ENCODE measurements at places on chromosomes 11 and 22.

DNA sequence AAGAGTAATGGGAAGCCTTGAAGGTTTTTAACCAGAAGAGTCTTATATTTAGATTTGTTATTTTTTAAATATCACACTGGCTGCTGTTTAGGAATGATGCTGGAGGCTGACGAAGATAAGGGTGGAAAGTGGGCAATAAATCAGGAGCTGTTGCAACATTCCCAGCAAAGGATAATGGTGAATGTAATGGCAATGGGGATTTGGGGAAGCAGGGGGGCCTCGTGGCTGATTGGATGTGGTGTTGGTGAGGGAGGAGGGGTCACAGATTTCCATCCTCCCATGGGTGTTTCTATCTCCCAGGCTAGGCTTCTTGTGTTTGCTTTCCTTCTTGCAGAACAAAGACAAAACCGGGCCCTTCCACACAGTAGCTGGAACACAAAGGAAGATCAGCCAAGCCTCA is 80.8 kb downstream of the PIWIL4 start:
- DNase-seq = no peak

DNA sequence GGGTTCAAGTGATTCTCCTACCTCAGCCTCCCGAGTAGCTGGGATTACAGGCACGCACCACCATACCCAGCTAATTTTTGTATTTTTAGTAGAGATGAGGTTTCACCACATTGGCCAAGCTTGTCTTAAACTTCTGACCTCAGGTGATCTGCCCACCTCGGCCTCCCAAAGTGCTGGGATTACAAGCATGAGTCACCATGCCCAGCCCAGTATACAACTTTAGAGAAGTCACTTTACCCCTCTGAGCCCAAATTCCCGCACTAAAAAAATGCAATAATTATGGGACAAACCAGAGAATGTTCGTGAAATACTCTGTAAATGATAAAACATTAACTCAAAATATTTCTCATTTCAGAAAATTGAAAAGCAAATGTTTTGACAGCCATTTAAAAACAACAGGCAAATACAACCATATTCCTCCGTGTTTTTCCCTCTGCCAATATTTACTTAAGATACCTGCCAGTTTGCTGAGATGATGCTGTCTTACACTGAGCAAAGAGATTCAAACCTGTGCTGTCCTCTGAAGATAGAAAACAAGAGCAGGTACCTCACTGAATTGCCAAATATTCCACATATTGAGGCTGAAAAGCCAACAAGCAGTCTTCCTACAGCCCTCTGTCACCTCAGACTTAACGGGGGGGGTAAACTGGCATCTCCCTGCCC is 9.6 kb downstream of the PLEKHA7 start:
- DNase-seq = no peak

DNA sequence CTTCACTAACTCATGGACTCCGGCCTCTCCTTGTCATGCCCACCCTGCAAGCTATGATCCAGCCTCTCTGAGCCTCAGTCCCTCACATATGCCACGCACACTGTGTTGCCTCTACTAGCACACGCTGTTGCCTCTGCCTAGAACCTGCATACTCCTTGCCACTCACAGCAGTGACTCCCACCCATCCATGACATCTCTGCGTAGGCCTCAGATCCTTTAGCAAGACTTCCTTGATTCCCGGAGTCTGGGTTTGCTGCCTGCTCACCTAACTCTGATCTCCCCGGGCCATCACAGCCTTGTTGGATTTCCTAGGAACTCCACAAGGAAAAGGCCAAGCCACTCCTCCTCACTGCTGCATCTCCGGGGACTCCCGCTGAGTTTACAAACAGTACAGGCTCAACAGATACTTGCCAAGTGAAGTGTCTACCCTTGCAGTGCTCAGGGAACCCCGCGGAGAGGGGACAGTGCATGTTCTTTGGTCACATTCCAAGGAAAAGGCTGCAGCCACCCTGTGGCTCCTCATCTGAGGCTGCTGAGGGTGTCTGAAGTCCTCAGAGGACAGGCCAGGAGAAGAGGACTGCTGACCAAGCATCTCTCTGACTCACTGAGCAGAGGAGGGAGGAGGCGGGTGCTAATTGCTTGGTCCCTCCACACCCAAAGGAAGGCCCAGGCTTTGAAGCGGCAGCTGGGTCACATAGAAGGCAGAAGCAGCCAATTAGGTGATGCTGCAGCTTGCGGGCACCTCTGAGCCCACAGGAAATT is 42.4 kb upstream of the NAV2 start:
- DNase-seq = no peak

GRCh38 chr11:7520981-7521487 is 7.2 kb downstream of the PPFIBP2 start:
- DNase-seq = no peak

GRCh38 chr11:31620434-31620833 is 110.9 kb downstream of the ELP4 start:
- no peak for DNase-seq

- no peak for DNase-seq
Measured at GRCh38 chr11:129102225-129102624, 89.9 kb downstream of the ARHGAP32 start.

DNA sequence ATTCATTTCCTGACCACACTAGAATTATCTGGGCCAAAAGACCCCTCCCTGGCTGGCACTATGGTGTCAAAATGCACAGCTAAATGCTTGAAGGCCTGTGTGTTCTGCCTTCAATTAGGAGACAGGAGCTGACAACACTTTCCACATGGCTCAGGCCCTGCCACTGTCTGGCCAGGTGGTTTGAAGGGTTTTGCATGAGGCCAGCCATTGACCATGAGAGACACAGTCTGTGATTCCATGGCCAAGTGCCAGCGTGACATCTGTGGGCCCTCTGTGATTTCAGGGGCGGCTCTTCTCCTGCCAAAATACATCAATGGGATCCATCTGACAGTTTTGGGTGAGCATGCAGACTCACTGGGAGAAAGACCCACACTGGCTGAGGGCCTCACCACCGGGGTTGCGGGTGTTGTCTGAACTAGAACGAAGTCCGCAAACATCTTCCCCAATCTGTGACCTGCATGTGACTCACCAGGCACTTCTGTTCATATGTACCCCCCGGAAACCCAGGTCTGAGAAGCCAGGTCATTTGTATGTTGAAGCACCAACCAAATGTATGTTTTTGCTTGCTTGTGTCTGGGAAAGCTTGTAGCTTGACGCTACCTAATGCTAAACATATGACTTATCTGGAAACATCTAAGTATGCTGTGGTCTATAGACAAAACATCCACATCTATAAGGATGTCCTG is 20.7 kb upstream of the NAV2 start:
- no peak for DNase-seq

GRCh38 chr11:13672576-13673210 is 4.2 kb downstream of the FAR1 start:
- no peak for DNase-seq

DNA sequence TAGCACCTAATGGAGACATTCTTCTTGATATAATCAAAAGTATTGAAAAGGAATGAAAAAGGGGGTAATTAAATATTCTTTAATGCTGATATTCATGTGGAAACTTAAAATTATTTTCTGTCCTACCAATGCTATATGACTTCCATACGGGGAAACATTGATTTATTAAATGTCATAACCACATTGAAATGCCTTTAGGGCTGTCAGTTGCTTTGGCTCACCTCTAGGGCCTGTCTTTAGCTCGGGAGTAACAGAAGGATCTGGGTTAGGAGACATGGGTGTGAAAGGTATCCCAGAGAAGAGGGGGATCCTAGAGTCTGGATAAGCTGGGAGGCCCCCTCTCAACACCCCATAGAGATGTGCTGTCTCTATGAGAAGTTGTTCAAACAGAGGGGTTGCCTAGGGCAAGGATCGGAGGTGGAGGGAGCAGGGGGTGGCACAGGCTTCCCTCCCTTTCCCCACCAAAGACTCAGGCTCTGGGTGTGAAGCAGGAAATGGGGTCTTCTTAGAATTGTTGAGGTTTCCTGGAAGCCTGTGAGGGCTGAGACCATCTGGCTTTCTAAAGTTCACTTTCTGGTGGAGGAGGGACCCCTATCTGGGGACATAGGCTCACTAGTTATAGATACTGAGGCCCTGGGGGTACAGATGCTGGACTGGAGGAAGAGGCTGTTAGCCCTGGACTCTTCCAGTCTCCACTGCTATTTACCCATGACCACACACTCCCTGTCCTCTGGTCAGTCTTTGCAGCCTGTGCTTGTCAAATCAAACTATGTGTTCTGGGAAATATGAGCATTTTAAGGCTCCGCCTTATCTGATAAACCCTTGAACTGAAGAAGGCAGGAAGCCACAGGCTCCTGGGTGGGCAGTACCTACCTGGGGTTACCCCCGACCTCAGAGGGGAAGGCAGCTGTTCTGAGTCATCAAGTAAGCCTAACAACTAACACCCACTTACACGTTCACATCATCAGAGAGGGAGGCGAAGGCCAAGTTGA is 55.8 kb upstream of the RRAS2 start:
- DNase-seq = peak; percentile 68

DNA sequence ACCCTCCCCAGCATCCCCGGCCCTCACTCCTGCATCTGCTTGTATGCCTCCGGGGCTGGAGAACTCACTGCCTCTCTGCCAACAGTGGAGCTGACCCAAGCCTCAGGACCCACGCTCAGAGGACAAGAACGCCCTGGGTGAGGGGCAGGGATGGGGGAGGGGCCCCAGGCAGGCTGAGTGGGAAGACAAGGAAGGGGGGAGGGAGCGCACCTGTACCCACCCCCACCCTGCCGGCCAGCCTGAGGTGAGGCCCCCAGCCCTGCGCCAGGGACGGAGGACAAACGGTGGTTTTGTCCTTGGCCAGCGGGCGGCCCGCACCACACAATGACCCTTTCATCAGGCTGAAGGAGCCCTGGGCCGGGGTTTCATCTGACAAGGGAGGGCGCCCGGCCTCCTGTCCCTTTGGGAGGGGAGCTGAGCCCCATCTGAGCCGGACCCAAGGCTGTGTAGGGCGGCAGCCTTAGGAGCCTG is 10.0 kb downstream of the WNT7B start:
- DNase-seq = no peak

GRCh38 chr11:50423208-50423607 is 390.5 kb downstream of the OR4C45 start:
- DNase-seq = no peak

GRCh38 chr11:76682684-76683083 is 12.1 kb upstream of the LRRC32 start:
- no peak for DNase-seq

GRCh38 chr11:63042596-63042995 is 27.0 kb upstream of the SLC22A8 start:
- no peak for DNase-seq

GRCh38 chr11:119816660-119817059 is 87.7 kb upstream of the NECTIN1 start:
- DNase-seq = no peak

DNA sequence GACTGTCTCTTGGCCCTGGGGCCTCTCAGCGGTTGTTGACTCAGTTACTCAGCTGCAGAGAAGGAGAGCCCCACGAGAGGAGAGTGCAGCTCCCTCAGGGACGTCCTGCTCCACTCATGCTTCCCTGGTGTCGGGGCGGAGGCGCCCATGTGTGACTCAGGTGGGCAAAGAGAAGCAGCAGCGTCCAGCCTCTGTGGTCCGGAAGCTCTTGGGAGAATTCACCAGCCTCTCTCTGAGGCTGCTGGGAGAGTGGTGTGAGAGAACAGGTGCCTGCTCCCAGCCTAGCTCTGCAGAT is 25.7 kb downstream of the GLB1L2 start:
- DNase-seq = no peak

DNA sequence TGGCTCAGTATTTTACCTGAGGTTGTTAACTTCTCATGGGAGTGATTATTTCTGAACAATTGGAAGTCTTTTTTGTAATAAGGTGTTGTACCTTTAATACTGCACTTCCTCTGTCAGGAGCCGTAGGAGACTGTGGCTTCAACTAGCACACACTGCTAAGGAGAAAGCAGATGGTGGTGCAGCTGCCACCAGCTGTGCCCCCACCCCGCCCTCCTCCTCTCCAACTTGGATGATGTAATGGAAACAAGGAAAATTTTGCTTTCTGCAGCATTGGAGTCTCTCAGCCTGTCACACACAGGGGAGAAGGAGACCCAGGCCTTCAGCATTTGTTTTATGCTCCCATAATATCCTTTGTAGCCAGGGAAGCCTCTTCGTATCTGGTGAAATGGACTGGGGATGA is 91.2 kb downstream of the TEAD1 start:
- no peak for DNase-seq

DNA sequence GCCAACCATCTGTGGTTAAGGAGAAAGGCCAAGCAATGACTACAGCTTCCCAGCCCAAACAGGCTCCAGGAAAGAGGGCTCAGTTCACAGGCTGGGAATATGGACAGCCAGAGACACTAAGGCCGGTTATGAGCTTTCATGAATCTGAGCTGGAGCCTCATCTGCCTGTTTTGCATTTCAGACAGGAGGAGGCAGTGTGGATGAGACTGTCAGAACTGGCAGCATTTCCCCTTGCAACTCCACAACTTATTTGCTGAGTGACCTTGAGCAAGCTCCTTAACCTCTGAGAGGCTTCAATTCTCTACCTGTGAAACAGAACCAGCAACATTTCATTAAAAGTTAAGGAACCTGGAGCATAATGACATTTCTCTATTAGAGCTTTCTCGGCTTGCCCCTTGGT is 264.0 kb downstream of the ETS1 start:
- peak; percentile 56 for DNase-seq

DNA sequence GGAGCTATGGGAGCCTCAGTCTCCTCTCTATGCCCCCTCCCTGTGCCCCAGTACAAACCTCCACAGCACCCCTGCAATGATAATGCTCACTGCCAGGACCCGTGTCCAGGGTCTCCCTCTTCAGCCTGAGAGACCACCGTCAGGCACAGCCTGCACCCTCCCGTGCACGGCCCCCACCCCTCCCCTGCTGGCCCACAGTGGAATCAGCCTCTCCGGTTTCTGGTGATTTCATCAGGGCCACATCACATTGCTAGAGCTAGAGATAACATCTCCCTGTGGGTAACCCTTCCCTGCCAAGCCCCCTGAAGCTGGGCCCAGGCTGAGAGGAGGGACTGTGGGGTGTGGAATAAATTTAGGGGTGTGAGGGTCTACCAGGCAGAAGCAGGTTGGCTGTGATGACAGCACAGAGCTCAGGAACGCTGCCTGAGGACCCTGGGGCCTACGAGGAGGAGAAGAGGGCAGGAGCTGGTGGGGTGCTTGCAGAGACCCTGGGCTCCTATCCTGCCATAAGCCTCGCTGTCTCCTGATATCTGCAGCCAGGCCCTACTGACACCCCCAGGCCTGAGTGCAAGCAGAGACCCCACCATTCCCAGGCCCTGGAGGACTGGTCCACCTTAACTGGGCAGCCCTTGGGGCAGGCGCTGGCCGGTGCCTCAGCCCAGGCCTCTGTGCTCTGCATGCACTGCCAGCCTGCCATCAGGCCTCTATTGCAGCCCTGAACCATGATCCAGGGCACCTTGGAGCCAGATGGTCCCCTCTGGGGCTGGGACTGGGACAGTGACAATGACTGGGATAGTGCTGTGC is at the start of gene KLHDC7B:
TSS of gene KLHDC7B (plus strand) at position 378 of the 804 bp plus-strand sequence. CDS start at position 723, 345 bp downstream.
- no peak for DNase-seq

- no peak for DNase-seq
Measured at GRCh38 chr11:22711071-22711770, 44.8 kb downstream of the GAS2 start.

Data from activated CD4-positive, alpha-beta T cell treated with anti-CD3 and anti-CD28 coated beads, Interleukin-2, amount 50 U/mL, for 48 hours (primary cell).